Large intestine (tissue), 12 donors: ENCODE measurements at places on chromosomes 16 and 17.

- no peak for DNase-seq
These were observed 58.7 kb downstream of the HSD17B2 start for GRCh38 chr16:82093666-82094300.

GRCh38 chr16:78686601-78687000 lies 587.1 kb downstream of the WWOX start:
- no peak for DNase-seq

GRCh38 chr16:12754824-12755543 lies 48.7 kb downstream of the CPPED1 start:
- DNase-seq, result no peak

- DNase-seq, result no peak
These were observed 589 bp downstream of the CLCN7 start for GRCh38 chr16:1474082-1474795.

DNA sequence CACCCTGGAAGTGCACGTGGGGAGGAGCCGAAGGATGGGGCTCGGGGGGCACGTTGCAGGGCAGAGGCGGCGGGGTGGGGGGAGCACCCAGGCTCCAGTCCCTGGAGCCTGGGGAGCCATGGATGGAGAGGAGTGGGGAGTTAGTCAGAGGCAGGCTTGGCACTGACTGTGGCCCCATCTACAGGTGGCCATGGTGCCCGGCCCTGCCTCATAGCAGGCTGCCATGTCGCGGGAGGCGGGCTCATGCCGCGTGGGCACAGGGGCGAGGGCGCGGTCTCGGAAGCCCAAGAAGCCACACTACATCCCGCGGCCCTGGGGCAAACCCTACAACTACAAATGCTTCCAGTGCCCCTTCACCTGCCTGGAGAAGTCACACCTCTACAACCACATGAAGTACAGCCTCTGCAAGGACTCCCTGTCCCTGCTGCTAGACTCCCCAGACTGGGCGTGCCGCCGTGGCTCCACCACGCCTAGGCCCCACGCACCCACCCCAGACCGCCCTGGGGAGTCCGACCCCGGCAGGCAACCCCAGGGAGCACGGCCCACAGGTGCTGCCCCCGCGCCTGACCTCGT lies 3.0 kb downstream of the PRR35 start:
- no peak for DNase-seq

- no peak for DNase-seq
These were observed 39.3 kb downstream of the IL21R start for GRCh38 chr16:27441276-27441675.

- DNase-seq, result no peak
These were observed 125.4 kb downstream of the MRTFB start for GRCh38 chr16:14196539-14196938.

DNA sequence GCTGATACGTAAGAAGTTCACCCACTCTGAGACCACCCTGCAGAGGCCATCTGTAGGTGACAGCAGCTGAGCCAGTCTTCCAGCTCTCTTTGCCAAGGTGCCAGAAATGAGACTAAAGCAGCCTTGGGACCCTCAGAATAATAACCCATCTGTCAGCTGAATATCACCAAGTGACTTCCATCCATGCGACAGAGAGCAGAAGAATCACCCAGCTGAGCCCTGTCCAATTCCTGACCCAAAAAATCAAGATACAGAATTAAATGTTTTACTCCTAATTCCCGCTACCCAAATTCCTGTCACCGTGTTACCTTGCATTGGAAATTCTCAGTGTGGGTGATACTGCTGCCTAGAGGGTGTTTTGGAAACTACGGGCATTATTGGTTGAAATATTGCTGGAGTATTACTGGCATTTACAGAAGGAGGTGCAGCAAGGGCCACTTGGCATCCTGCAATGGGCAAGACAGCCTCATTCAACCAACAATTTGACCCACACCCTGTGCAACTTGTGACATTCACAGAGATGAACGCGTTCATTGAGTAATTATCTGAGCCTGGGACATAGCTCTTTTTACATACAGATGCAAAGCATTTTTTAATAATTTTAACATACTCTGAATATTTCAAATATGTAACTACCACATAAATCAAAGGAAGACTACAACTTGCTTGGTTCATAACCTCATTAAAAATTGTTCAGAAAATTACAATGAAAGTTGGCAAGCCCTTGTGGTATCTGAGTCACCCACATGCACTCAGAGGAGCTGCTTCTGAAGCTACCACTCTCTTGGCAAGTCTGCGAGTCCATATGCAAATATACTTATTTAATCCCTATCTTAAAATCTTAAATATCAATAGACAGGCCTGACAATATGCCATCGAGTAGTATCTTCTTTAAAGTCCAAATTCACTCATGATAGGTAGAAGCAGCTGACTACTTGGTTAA lies 126.6 kb downstream of the C16orf95 start:
- no peak for DNase-seq

GRCh38 chr17:78232859-78233173 lies 1.4 kb downstream of the TMEM235 start:
- no peak for DNase-seq

DNA sequence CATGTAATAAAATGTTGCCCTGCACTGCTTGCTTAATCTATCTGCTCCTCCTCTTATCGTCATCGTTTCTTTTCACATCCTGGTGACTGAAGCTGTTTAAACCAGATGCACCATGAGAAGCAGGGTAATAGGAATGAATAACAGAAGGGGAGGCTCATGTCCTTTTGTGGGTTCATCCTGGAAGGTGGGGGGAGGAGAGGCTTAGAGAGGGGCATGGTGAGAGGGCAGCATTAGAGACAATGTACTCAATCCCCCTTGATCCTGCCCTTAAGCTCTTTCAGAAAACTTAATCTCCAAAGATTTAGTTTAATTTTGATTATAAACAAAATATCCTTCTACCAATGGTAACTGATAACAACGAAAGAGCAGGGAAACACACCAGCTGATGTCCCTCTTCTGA lies 248.5 kb downstream of the CA10 start:
- DNase-seq, result no peak

DNA sequence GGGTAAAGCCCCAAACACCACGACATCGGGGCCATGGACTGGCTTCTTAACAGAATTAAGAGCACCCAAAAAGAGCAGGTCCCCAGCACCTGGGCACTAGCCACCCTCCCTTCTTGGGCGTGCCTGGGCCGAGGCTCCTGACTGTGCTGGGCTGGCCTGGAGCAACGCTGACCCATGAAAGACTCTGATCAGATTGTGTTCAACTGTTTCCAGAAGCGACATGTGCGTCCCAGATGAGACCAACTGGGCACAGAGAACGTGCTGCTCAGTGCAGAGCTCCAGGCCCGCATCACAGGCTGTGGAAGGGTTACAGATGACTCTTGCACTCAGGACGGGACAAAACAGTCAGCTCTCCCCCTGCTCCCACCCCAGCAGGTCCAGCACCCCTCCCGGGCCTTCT lies 100.7 kb downstream of the KCNJ12 start:
- no peak for DNase-seq

DNA sequence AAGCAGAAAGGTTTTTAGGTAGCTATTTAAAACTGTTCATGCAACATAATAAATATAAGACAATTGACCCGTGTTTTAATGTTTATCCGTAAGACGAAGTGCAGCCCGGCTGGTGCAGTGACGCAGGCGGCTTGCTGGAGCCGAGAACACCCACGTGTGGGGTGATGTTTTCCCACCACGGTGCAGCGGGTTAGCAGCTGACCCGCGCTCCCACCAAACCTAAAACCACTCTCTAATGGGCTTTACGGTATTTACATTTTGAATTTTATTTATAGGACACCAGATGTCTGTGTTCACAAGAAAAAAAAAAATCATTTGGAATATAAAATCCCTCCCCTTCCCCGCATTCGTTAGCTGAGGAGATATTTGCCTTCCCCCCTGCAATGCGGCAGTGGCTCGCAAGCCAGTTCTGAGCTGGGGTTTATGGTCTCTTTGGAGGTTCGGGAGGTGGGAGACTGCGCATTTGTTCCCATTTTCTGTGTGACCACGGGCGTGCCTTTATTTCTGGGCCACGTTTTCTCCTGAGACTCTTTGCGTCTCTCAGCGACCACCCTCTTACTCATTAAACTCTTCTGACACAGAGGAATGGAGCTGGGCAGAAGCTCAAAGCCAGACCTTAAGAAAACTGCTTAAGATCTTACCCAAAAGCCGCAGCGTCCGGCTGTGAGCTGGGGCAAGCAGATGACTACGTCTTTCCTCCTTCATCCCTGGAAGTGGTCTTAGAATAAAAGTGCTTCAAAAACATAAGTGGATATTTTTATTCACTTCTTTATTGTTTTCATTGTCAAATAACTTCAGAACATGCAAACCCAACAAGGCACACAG lies 301.1 kb downstream of the IRF8 start:
- peak; percentile 56 for DNase-seq

- peak; percentile 11 for DNase-seq
These were observed 573 bp downstream of the CHST6 start for GRCh38 chr16:75494661-75495075.

DNA sequence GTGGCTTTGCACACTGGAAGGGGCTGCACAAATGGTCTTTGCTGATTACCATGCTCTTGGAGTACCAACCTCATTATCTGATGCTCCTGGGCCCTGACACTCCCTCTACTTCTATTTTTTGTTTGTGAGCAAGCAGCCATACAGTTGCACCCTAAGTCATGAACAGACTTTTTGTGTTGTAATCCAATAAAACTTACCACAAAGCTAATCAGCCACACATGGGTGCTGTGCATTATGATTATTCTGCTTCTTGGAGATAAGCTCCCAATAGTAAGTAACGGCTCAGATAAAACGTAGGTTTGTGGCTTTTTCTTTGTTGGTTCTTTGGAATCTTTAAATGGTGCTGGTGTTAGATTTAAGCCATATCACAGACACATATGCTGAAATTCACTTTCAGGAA lies 76.2 kb downstream of the CCT6B start:
- no peak for DNase-seq

DNA sequence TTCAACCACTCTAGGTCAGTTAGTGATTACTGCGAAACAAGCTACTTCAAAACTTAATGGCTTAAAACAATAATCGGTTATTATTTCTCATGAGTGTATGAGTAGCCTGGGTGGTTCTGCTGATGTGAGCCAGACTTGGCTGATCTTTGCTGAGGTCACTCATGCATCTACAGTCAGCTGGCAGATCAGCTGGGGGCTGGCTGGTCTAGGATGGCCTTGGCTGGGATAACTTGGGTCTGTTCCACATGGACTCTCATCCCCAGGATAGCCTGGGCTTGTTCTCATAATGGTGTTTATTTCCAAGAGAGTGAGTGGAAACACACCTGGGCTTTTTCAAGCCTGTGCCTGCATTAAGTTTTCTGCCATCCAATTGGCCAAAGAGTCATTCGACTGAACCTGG lies 13.0 kb downstream of the CCDC182 start:
- DNase-seq, result no peak

DNA sequence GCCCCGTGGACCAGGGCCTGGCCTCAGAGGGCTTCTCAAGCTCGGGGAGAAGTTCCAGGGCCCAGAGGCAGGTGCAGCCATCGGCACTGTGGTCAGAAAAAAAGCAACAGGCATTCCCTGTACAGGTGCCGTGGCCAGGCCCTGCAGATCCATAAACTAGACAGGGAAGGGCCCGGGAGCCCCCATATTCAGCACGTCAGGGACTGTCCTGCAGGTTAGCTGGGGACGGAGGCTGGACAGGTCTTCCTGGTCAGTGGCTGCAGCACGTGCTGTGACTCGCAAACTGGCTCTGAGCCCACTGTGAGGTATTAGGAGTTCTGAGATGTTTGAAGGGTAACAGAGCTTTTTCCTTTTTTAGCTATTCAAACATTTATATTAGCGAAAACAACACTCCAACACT lies 15.0 kb upstream of the C16orf95 start:
- DNase-seq, result no peak

DNA sequence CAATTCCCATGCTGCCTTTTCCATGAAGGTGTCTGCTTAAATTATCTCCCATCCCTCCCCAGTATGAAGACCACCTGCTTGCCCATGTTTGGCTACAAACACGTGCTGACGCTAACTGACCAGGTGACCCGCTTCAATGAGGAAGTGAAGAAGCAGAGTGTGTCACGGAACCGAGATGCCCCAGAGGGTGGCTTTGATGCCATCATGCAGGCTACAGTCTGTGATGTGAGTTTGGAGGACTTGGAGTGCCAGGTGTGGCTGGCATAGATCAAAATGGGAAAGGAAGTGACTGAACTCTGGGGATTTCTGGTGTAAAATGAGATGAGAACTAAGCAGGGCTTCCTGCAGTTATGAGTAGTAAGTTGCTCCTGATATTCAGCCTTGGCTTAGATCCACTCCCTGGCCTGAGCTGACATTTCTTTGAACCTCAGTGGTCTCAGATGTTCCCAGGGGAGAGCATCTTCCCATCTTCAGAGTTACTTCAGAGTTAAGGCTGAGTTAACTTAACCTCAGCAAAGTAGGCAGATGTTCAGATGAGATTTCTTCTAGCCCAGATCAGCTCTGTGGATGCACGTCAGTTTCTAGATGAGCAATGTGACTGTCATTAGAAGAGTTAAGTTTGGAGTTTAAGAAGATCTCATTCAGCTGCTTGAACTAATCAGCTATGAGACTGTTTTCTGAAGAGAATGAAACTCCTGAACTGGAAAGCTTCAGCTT lies 32.7 kb downstream of the ITGB3 start:
- DNase-seq, result no peak

DNA sequence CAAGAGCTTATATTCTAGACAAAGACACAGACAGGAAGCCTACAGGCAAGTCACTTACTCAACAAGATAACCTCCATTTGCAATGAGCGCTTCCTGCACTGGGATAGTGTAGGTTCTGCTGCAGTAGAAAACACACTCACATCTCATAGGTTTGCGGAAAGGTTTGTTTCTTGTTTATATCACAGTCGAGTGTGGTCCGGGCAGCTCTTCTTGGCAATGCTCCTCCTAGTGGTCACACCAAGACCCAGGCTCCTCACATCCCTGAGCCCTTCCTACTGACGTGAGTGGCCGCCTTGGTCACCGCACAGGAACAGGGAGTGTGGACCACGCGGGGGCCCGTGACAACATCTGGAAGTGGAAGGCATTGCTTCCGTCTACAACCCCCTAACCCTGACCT lies 48.0 kb upstream of the RBFOX3 start:
- peak; percentile 24 for DNase-seq

GRCh38 chr17:79340333-79341221 lies 266.0 kb downstream of the ENGASE start:
- DNase-seq, result no peak

GRCh38 chr17:78253946-78254672 lies 22.7 kb downstream of the TMEM235 start:
- DNase-seq, result peak; percentile 89

GRCh38 chr16:59060207-59060606 lies 326.1 kb upstream of the GOT2 start:
- no peak for DNase-seq

DNA sequence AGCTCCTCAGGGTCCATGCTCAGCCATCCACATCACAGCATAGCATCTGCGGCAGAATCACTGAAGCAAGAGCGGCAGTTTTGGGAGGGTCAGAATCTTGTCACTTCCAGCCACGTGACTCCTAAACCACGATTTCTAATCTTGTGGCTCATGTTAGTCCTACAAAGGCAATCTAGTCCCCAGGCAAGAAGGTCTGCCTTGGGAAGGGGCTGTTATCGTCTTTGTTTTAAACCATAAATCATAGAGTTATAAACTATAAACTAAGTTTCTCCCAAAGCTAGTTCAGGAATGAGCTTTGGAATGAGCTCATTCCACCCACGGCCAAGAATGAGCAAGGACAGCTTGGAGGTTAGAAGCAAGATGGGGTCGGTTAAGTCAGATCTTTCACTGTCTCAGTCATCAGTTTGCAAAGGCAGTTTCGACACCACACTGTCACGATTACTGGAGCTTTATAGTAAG lies 20.8 kb upstream of the DNAH17 start:
- no peak for DNase-seq

- DNase-seq, result no peak
These were observed 86.9 kb upstream of the CIBAR2 start for GRCh38 chr16:85199069-85199725.

- no peak for DNase-seq
These were observed 4.9 kb downstream of the TNRC6A start for GRCh38 chr16:24734382-24734781.

GRCh38 chr17:79080761-79081290 lies 6.2 kb downstream of the ENGASE start:
- DNase-seq, result no peak
